Right ventricle myocardium inferior (tissue), 1 donor: ENCODE measurements at places on chromosomes 12 and 14. TPM values are rescaled to one million over a fixed set of nuclear protein-coding genes. Genes with fewer than 3 reads are reported as not detected.
A peak's percentile ranks its signal among the peaks of the same experiment; 100 is the strongest.

DNA sequence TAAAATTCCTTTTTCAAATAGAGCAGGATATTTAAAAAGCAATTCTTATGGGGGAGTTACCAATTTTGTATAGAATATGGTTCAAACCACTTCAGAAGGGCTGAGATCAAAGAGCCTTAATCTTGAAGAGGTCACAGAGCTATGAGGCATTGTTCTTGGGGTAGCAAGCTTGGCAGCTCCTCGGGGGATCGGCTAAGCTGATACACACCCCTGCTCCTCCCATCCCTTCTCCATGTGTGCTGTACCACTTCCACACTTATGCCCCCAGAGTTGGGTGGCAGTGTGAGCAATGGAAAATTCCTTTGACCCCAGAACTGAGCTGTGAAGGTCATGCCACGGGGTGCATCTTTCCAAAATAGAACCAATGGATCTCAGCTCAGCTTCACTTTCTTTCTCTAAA lies 15.0 kb upstream of the TMEM30B start:
- DNase-seq, result no peak

DNA sequence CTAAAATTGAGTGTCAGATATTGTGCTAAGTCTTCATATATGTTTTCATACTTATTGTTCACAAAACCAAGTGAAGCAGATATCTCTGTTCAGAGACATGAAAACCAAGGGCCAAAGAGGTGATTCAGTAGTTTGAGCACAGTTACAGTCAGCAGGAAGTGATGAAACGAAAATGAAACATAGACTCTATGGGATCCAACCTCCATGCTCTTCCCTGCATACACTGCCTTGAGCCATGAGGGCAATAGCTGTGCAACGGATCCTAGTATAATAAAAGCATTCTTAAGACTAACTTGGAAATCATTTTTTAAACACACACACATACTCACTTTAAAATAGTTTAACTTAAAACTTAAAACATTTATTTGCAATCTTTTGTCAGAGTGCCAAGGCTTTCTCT lies 27.9 kb downstream of the ESR2 start:
- no peak for DNase-seq

The ATL1 gene
- 1.1 TPM for total RNA-seq

The KRT2 gene
- not detected for total RNA-seq

The ALDH1L2 gene
- 2.7 TPM for total RNA-seq

GRCh38 chr12:131793243-131794022 lies 34.8 kb upstream of the MMP17 start:
- no peak for DNase-seq

- DNase-seq, result no peak
These were observed 34.7 kb downstream of the CYP46A1 start for GRCh38 chr14:99718811-99719192.

- DNase-seq, result no peak
These were observed 12.1 kb downstream of the NCKAP1L start for GRCh38 chr12:54509617-54510016.

The OLR1 gene
- 0.24 TPM for total RNA-seq

The HELB gene
- total RNA-seq, result 0.89 TPM

GRCh38 chr14:56754921-56755320 lies 55.4 kb downstream of the OTX2 start:
- no peak for DNase-seq

GRCh38 chr14:92392711-92393110 lies 69.7 kb downstream of the SLC24A4 start:
- no peak for DNase-seq

DNA sequence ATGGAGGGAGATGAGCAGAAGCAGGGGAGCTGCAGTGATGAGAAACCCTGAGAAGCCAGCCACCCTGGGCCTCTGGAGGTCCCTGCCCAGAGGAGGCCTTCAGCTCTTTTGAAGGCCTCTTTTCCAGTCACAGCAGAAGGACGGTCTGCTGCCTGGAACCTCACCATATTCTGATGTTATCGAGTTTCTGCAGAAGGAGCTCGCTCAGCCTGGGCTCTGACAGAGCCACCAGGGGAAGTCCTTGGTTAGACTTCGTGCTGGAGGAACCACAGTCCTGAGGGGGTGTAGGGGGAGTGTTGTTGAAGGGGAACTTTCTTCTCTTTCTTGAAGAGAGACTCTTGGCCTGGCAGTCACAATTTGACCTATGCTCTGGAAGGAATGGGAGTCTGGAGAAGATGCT lies 25.1 kb upstream of the BATF start:
- no peak for DNase-seq

DNA sequence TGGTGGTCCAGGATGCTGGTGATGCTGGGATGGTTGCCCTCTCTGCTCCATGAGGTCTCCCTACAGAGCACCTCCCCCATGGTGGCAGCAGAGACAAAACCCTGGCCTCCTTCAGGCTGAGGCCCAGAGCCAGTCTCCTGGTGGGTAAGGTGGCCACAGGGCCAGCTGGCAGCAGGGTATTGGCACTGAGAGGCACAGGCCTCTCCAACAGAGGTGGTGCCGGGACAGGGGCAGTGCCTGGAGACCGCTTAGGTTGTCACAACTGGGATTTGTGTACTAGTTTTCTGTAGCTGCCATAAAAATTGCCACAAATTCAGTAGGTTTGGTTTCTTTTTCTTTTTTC lies 6.1 kb upstream of the MTA1 start:
- DNase-seq, result no peak

GRCh38 chr12:124876171-124876570 lies 12.5 kb upstream of the SCARB1 start:
- no peak for DNase-seq

GRCh38 chr12:58007875-58008274 lies 66.5 kb downstream of the ATP23 start:
- no peak for DNase-seq

The BEGAIN gene
- 0.68 TPM for total RNA-seq

GRCh38 chr14:68822132-68822651 lies 29.3 kb upstream of the ZFP36L1 start:
- DNase-seq, result no peak

DNA sequence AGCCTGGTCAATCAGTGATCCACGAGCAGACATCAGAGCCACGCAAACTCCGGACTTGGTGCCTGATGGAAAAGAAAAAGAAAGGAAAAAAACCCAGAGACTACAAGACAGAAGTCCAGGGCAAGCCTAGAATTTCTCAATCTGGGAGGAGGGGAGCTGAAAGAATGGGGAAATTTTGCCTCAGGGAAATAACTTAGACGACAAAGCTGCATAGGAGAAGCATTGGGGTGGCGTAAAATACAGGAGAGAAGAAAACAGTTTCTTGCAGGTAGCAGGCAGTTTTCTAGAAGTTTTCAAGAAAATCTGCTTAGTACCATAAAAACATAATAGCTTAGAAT lies 2.6 kb upstream of the SLC11A2 start:
- no peak for DNase-seq

- DNase-seq, result no peak
These were observed 5.6 kb downstream of the FAM234B start for GRCh38 chr12:13049816-13050215.

DNA sequence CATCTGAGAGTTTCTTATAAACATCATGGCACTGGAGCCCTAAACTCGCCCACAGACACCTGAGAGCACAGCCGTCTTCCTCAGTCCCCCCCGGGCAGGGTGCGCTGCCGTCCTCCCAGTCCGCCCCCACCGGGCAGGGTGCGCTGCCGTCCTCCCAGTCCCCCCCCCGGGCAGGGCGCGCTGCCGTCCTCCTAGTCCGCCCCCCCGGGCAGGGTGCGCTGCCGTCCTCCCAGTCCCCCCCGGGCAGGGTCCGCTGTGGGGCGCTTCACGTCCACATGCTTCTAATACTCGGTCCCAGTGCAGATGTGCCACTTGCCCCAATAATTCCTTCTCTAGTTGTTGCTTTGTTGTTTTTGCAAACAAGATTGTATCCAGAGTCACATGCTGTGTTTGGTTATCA lies 6.9 kb upstream of the ADSS1 start:
- no peak for DNase-seq

The CRIP1 gene
- 82.0 TPM for total RNA-seq

GRCh38 chr12:30694412-30695198 lies 1.1 kb downstream of the IPO8 start:
- peak; percentile 64 for DNase-seq

The LPAR5 gene
- 7.5 TPM for total RNA-seq

- no peak for DNase-seq
These were observed 6.6 kb upstream of the CSAD start for GRCh38 chr12:53187145-53187899.

GRCh38 chr12:4566474-4566873 lies 4.5 kb downstream of the DYRK4 start:
- DNase-seq, result no peak

The PLBD1 gene
- 24.4 TPM for total RNA-seq

DNA sequence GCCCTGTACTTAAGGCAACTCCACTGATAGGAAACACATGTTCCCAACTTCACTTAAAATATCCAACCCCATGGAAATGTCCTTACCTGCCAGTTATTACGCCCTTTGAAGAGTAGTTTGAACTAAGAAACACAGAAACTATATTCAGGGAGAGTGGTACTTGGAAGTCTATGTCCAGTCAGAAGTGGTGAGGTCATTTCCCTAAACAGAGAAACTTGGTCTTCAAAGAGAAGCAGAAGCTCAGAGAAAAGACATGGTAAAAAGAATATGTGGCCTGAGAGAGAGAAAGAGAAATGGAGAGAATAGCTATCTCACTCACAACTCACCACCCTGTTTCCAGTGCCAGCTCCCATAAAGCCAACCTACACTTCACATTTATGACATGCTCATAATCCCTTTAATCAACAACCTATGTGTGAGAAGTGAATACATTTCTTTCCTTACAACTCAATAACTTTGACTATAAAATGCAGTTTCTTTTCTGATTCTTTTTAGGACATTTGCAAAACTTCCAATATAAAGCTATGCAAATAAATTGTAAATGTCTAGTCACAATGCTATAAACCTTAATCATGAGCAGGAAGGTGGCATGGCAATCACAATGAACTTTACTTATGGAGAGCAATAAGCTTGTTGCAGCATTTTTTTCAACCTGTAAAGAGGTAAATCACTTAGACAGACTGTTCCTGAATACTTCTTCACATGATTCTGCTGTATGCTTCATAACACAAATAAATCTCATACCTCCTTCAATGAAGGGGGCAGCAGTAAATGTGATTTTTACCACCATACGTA lies 67.1 kb downstream of the CPNE8 start:
- DNase-seq, result no peak

DNA sequence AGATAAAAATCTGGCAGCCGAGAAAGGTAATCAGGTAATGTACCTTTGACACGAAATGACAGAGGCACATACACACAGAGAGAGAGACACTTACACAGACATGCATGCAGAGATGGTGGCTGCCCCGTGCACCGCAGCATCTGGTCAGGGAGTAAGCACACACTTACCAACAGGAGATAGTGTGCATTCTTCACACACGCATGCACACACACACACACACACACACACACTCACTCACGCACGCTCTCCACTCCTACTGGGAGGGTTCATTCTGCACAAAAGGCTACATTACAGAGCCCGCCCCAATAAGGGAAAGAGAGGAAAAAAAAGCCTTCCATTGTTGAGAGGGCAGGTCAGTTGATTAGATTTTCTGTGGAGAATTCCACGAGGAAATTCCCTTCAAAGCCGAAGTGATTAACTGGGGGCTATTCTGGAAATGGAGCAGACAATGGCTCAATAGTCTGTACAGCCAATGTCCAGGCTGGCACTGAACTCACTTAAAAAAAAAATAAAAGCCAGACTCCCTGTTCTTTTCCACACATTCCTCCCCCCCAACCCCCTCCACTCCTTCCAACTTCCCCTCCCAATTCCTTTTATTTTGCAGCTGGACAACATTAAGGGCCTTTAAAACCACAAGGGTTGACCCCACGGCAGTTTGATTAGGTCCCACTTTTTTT lies 1.4 kb upstream of the SOX5 start:
- DNase-seq, result no peak

- DNase-seq, result no peak
These were observed 39.1 kb upstream of the STAB2 start for GRCh38 chr12:103547929-103548328.

The GPR65 gene
- total RNA-seq, result 0.62 TPM

DNA sequence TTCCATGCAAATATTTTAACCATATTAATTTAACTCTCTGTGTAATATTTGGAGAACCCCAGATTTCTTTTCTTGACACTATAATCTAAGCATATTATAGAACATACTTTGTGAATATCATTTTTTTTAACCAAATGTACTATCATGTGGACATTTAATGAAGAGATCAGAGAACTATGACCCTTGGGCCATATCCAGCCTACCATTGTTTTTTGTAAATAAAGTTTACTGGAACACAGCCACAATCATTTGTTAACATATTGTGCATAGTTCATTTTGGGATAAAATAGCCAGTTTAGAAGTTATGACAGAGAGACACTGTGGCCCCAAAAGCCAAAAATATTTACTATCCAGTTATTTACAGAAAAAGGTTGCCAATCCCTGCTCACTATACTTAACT lies 338.2 kb downstream of the TMEM117 start:
- no peak for DNase-seq

- DNase-seq, result no peak
These were observed 200.6 kb downstream of the BCAT1 start for GRCh38 chr12:24748326-24748725.

The KCNC2 gene
- total RNA-seq, result not detected

DNA sequence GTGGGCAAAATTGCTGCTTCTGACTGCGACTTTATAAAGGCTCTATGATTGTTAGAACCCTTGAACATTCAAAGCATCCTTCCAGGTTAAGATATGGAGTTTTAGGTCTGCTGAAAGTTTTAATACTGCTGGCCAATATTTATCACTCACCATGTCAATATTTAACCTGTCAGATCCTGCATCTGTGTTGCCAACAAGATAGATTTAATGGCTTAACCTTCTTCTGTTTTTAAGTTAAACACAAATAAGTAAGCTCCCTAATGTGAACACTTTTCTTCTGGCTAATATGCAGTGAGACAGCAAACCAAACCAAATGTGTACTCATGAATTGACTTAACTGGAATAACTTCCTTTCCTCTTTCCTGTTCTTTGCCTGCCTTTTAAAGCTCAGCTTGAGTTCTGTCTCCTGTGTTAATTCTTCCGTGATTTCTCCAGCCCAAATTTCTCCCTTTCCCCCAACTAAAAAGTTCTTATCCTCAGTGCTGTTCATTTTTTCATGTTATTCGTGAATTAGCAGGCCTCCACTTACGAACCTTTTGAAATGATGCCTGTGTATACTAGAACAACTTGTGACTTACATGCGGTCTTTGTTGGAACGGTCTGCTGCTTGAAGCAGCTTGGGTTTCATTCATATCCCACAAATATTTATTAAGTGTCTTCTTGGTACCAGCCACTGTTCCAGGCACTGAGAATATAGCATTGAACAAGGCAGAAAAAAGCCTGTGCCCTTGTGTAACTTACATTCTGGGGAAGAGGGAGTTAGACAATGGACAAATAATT lies 9.1 kb downstream of the FBXW8 start:
- DNase-seq, result no peak

The C3AR1 gene
- total RNA-seq, result 9.0 TPM

The CLEC9A gene
- total RNA-seq, result not detected

- DNase-seq, result no peak
These were observed 2.0 kb downstream of the MAP4K5 start for GRCh38 chr14:50530358-50530757.

The HOXC10 gene
- total RNA-seq, result not detected

The KLRD1 gene
- 2.3 TPM for total RNA-seq

GRCh38 chr12:66647034-66647691 lies 31.7 kb downstream of the GRIP1 start:
- no peak for DNase-seq
